ENCODE measurements at places on chromosomes 3 and 15.

DNA sequence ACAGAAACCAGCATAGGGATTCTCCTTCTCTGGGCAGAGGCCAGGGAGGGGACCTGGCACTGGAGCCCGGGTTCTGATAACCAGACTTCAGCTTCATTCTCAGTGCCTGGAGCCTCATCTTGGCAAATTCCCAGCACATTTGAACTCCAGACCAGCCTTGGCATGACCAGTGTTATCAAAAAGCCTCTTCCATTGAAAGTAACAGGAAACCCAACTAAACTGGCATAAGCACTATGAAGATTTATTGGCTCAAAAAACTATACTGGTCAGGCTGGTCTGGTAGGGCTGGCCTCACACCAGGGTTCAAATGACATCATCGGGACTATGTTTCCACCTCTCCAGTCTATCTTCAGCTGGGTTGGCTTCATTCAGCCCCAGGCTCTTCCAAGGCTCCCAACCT, 48.1 kb upstream of the THUMPD3 start:
- DNase-seq: no peak

- no peak for DNase-seq
Observed at GRCh38 chr15:95591270-95591669, 739.2 kb upstream of the NR2F2 start.

DNA sequence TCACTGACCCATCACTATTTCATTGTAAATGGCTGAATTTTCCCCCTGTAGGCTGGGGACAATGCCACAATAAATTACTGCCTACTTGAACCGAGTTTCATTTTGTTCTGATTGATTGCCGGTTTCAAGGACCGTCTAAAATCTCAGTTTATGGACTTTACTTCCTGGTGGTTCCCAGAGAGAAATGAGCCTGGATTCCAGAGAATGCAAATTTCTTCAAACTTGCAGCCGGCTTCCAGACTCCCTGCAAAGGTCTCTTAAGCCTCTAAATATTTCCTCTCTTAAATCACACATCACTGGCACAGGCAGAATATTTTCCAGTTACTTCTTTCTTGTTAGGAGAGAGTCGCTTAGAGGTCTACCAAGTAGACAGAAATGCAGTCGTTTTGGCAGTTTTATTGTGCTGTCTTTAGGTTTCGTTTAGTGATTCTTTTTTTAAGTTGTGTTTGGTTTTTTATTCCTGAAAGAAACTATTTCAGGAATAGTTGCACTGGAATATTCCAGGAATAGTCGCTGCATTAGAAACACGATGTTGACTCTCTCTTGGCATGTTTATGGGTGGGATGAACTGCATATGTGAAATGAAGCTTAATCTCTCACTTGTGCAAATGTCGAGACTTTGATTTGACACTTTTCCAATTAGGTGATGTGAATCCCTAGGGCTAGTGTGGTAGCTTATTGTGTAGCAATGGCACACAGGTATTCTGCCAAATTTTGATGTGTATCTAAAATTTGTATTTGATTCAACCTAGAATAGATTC, 284.1 kb upstream of the NR2E3 start:
- no peak for DNase-seq

- DNase-seq: no peak
Observed at GRCh38 chr3:10023587-10024310, 2.5 kb upstream of the FANCD2 start.

- no peak for DNase-seq
Observed at GRCh38 chr3:9098716-9099675, 135.7 kb upstream of the RAD18 start.

DNA sequence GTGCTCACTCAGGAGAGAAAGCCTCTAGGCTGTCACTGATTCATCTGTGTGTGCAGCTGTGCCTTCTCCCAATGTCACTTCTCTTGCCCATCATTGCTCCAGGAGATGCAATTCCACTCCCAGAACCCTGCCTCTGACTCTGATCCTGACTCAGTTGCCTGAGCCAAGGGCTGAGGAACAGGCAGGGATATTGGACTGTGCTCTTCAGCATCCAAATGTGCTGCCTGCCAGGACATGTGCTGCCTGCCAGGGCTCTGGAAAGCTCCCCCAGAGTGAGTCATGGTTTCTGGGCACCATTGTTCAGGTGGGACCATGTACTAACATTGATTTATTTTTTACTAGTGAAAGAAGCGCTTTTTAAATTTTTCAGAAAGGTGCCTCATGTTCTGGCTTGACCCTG, 71.0 kb downstream of the TRIM42 start:
- no peak for DNase-seq

DNA sequence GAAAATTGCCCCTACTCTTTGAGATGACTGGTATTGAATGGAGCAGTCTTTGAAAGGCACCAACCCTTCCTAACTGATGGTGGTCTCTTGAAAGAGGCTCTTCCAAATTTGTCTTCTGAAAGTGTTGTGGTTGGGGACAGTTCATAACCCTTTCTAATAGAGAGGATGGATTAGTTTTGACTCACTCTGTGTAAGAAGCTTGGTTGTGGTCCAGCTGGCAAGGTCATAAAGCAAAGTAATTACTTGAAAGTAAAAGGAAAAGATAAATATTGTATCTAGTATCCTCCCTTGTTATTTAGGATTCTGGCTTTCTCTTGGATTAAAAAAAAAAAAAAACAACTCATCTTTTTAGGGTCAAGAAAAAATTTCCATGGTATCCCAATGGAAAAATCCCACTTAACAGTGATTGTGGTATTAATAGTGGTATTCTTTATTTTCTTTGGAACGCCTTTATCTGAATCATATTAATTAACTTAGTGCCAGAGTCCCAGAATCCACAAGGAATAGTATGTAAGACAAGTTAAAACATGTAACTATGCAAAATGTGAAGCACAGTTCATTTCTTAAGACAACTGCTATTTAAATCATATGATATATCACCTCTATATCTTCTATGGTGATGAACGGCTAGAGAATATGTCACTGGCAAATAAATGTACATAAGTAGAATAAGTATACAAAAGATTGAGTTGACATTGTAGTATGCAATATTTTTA, 469.3 kb upstream of the CDIN1 start:
- no peak for DNase-seq

- DNase-seq: no peak
Observed at GRCh38 chr3:148044151-148044550, 635.0 kb downstream of the ZIC1 start.

GRCh38 chr15:63517202-63517601, 12.8 kb downstream of the USP3 start:
- DNase-seq: no peak

DNA sequence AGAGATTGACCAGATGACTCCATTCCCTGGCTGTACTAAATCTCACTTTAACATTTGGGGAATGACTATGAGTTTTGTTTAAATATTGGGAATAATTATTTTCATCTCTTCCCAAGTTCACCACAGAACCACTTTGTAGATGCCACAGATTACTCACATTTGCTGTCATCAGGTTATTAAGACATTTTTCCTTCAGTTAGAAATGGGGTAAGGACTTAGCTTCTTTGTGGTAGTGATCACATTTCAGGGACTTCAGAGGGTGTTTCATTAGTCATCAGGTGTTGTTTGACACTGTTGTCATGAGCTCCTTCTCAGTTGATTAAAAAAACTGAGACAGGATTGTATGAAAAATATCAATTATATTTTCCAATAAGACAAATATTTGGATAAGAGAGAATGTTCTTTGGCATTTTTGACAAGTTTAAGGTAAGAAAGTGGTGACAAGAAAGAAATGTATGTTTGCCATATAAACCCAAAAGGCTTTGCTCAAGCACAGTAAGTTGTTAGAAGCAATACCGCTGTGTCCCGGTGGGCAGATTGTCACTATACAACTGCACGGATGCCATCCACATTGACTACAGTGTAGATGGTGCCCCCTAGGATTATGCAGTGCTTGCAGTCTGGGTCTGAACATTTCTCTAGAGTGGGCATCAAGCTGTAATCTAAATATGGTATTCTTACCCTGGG, 22.3 kb downstream of the FBXL2 start:
- DNase-seq: no peak

GRCh38 chr3:155302891-155303290, 9.4 kb upstream of the STRIT1 start:
- no peak for DNase-seq

DNA sequence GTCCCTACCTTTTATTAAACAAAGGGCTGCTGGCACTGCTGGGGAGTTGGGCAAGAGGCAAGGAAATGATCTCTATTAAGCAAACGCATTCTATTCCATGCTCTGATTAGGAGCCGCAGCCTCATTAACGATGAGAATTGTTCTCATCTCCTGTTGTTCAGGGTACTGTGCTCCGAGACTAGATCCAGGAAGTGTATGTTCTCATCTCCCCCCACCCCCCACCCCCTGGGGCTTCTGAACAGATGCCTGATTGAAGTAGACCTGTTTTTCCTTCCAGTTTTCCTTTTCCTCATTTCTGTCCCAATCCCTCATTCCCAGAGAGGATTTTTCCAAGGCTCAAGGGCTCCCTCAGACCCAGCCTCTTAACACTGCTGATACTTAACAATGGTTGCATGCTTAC, 81.6 kb upstream of the FEZF2 start:
- DNase-seq: no peak

- no peak for DNase-seq
Observed at GRCh38 chr15:38708672-38709180, 144.1 kb upstream of the RASGRP1 start.

DNA sequence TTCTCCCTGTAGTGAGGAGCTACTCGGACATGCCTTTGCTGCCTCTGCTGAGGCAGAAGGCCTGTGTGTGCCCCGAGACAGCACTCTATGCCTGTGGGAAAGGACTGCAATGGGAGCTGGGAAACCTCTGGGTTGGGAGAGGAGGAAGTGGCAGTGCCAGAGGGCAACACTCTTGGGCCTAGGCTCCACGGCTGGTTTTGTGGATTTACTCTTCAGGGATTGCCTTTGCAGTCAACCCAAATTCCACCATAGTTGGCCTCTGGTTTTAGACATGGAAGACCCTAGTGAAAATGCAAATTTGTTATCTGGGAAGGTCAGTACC, 46.8 kb downstream of the ITGA11 start:
- no peak for DNase-seq

- no peak for DNase-seq
Observed at GRCh38 chr3:51671734-51672475, 853 bp downstream of the TEX264 start.

GRCh38 chr3:4220065-4220464, 83.1 kb upstream of the SETMAR start:
- DNase-seq: no peak

DNA sequence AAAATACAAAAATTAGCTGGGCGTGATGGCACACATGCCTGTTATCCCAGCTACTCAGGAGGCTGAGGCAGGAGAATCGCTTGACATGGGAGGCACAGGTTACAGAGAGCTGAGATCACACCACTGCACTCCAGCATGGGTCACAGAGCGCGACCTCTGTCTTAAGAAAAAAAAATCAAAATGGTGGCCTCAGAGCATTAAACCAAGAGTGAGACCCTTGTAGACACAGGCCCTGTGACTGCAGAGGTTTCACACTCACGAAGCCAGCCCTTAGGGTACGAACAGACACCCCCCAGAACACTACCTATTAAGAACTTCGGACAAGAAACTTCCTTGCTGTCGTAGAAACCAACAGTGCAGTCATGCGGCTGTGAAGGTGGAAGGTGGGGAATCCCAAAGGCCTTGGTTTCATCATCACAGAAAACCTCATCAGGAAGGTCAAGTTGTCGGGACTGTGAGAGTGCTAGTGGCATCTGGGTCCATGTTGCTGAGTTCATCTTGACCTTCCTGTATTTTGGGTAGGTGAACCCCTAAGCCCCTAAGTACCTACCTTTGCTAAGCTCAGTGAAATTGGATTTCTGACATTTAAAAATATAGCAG, 4.8 kb upstream of the PDE8A start:
- DNase-seq: no peak

- no peak for DNase-seq
Observed at GRCh38 chr3:128504963-128505730, 12.1 kb upstream of the GATA2 start.

- DNase-seq: no peak
Observed at GRCh38 chr3:122497425-122497824, 17.3 kb downstream of the KPNA1 start.

DNA sequence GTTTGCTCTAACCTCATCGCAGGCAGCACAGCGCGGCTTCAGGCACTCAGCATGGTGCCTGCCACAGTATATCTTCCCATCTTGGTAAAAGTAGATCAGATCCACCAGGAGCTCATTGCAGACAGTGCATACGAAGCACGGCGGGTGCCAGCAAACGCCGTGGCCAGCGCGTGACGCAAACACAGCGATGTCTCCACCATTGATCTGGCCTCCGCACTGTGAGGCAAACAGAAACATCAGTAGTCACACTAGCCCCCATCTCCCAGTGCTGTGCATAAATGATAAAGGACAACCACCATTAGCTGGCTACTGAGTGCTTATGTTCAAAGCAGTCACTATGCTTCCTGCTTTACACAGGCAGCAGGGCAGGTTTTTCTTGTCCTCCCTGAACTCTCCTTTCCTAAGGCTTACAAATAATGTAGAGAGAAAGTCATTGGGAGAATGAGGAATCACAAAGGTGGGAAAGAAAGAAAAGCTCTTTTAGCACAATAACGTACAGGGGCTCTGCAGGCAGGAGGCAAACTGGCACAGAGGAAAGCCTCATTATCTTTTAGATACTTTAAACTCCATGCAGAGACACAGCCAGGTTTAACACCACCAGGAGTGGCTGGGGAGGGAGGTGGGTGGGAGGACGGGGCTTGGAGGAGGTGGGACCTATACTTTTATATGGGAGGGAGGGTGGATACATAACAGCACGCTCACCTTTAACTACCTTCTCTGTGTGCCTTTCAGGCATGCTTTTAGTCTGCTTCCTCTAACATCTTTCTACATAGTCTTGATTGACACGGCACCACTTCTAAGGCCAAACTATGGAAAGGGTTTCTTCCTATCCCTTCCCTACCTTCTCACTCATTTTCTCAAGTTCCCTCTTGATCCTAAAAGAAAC, 67.9 kb downstream of the PRICKLE2 start:
- no peak for DNase-seq

DNA sequence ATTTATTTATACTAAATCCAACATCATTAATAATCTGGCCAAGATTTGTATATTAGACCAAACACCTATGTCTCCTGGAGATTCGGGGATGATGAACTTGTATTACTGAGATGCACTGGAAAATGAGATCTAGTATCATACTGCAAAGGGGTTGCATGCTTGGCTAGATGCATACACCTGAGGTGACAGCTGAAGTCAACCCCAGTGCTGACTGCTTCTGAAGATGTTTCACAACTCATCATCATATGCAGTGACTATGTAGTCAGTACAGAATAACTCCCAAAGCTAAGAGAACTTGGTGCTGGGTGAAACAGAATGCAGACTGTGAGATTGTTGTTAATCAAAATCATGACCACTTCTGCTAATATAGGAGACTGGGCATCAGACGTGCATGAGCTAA, 1114.2 kb downstream of the NSUN3 start:
- DNase-seq: no peak

- DNase-seq: no peak
Observed at GRCh38 chr3:189947068-189947467, 173.6 kb downstream of the P3H2 start.

GRCh38 chr15:41969851-41970431, 2.4 kb downstream of the EHD4 start:
- no peak for DNase-seq

DNA sequence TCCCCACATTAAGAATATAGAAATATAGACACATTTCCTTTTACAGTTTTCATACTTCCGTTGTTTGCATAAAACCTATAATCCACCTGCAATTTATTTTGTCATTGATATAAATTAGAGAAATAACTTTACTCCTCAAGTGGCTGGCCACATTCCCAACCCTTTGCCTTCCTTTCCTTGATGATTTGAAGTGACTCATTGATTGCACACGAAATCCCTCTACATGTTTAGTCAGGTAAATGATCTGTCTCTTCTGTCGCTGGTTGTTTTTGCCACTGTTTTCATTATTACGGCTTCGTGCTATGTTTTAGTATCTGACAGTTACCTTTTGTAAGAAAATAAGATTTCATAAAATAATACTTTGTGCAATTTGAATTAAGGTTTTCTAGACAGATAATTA, 272.2 kb upstream of the NR2E3 start:
- no peak for DNase-seq

All from NCI-H2171 (cell line).